Activated T-helper 17 cell treated with anti-CD3 and anti-CD28 coated beads, Interleukin-2, amount 50 U/mL, for 72 hours (primary cell): ENCODE measurements at places on chromosomes 5 and 9. TPM values are rescaled to one million over a fixed set of nuclear protein-coding genes. Genes with fewer than 3 reads are reported as not detected.
A peak's percentile ranks its signal among the peaks of the same experiment; 100 is the strongest.

DNA sequence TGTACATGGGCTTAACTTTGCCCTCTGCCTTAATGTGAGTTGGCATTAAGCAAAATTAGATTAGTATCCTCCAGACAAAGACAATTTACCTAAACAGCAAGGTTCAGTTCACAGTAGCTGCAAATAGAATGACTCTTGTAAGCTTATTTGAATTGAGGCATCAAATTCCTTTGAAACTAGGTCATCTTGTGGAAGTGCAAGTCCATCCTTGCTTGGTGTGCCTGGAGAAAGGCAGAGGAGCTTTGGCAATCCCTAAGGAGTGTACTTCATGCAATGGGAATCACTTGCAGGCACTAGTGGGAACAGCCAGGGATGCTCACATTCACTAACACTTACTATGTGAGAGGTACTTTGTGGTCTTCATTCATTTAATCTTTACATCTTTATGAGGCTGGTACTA lies 118.3 kb downstream of the DRD1 start:
- ATAC-seq = no peak

DNA sequence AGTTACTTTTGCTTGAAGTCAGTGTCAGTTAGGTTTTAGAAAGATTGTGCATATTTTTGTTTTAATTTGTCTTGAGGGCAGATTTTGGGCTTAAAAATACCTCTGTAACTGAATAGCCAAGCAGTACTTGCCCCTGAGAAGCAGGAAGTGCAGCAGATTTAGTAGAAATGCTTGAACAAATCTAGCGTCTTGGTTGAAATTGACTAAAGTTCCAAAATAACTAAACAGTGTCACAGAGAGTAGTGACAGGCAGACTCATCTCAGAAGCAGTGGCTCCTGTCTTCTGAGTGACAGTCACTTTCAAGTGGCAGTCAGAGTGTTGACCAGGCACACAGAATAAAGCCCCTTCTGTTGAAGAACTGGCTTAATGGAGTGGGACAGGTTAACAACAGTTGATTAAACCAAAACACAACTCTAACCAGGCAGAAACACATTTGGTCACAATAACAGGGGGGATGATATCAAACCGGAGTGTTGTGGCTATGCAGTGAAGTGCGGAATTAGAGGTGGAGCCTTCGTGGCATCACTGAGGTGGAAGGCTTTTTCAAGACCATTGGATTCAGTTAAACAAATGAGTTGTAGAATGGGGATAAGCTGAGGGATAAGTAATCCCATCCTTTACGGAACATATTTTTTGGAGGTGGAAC lies 29.1 kb downstream of the TRIO start:
- ATAC-seq = no peak

The CYSRT1 gene
- 0.32 TPM for total RNA-seq

The SLC23A1 gene
- 1.6 TPM for total RNA-seq

DNA sequence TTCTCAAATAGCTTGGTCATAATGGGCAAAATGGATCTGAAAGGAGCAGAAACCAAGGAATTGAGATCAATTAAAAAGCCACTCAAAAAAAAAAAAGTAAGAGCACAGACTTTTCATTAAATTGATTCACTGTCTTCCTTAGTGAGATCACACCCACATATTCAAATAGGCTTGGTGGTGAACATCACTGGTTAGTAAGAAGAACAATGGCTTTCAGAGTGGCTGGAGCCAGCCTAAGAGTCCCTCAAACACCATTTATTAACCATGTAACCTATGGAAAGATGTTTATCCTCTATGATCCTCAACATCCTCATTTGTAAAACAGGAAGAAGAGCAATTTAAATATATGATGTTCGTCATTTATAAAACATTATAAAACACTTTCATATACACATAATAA lies 12.4 kb downstream of the CCDC112 start:
- ATAC-seq = no peak

The SH3PXD2B gene
- 0.08 TPM for total RNA-seq

The C9 gene
- not detected for total RNA-seq

DNA sequence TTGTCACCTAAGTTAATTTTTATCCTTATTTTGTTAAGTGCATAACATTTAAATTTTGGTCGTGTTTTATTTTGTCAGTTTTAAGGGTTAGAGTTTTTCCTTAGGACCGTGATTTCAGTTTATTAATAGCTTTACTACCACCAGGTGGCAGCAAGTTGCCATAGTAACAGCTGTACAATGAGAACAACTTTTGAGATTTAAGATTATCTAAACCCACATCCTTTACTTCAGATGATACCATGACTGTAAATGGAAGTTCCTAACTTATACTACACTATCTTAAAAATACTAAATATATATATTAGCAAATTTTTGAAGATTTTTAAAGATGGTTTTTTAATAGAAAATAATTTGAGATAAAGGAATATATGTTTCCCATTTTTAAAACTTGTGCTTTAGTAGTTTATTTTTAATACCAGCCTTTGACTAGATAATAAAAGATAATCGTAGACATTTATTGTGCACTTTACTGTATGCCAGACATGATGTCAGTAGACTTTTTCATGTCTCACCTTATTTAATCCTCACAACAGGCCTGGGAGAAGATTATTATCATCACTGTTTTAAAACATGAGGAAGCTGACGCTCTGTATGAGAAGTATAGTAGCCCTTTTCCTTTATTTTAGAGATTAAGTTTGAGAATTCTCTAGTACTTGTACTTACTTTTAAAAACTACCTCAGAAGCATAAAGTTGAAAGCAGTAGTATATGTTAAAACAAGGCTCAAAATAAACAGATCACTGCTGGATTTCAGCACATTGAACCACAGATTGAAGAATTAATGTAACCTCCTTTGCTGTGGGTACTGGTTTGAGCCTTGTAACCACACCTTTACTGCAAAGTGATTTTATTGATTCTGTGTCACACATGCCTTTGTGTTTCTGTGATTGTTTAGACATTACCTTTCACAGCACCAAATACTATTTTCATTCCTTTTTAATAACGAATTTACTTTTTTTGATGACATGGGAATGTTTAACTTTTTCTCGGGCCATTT lies 27.5 kb downstream of the SREK1 start:
- ATAC-seq = peak; percentile 63

DNA sequence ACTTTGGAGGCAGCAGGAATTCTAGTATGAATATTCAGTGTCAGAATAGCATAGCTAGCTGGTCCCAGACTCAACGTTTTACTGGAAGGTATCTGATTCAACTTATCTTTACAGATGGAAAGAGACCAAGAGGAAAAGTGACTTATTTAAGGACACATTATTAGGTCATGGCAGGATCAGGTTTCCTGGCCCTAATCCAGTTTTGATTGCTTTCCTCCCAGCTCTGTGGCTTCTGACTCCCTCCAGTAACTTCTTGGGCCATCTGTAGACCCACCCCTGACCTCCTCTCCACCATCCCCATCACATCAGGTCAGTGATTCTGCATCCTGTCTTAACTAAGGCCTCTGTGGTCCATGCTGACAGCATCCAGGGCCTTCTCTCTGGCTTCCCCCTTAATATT lies 38.4 kb downstream of the SH3TC2 start:
- ATAC-seq = no peak
